ENCODE measurements at places on chromosomes 16 and 17.

GRCh38 chr16:30896261-30896888 is at the start of gene CTF1:
CTF1 (plus strand) TSS chr16:30896614; CDS start chr16:30896644, 30 bp downstream.
- peak; percentile 24 for DNase-seq

DNA sequence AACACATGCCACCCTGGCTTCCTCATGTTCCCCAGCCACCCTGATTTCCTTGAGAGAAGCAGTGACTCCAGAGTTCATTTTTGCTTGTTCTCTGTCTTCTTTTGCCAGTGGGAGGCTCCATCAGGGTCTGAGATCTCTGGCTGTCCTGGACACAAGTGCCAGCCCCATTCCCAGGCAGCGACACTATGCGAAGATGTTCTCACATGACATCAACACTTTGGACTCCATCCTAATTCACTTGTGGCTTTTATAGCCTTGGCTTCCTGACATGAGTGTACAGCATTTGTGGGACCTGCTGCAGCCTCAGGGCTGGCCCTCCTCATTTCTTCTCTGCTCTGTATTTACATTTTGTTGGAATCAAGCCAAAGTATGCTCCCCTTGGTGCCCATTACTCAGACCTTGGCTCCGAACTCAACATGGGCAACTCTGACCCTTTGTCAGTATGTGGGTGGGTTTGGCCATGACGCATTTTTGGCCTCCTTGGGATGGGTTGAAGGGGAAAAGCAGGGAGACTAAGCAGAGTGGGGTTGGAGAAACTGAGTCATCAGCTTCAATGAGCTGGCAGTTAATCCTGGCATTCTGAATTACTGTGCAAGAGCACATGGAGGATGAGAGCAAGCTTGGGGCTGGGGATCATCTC is 119.0 kb upstream of the EEF2KMT start:
- DNase-seq, result no peak

- DNase-seq, result no peak
These were observed 38.2 kb downstream of the METRNL start for GRCh38 chr17:83117583-83117982.

DNA sequence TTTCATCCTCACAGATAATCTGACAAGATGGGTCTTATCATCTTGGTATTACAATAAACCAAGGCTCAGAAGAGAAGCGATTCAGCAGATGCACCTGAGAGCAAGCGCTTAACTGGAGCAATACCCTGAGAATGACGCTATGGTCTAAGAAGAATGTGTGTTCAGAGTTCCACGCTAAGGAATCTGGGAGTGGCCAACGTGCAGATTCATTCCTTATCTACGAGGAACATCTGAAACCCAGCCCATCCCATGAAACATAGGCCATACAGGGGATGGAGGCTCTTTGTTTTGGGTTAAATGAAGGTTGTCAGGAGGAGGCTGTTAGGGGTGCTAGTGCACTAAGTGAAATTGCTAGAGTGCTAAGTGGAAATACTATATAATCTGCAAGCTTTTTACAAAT is 28.5 kb upstream of the KDM8 start:
- DNase-seq, result no peak

GRCh38 chr16:53501216-53501859 is 1.7 kb downstream of the AKTIP start:
- DNase-seq, result no peak

GRCh38 chr17:65218261-65218660 is 81.1 kb downstream of the RGS9 start:
- no peak for DNase-seq

DNA sequence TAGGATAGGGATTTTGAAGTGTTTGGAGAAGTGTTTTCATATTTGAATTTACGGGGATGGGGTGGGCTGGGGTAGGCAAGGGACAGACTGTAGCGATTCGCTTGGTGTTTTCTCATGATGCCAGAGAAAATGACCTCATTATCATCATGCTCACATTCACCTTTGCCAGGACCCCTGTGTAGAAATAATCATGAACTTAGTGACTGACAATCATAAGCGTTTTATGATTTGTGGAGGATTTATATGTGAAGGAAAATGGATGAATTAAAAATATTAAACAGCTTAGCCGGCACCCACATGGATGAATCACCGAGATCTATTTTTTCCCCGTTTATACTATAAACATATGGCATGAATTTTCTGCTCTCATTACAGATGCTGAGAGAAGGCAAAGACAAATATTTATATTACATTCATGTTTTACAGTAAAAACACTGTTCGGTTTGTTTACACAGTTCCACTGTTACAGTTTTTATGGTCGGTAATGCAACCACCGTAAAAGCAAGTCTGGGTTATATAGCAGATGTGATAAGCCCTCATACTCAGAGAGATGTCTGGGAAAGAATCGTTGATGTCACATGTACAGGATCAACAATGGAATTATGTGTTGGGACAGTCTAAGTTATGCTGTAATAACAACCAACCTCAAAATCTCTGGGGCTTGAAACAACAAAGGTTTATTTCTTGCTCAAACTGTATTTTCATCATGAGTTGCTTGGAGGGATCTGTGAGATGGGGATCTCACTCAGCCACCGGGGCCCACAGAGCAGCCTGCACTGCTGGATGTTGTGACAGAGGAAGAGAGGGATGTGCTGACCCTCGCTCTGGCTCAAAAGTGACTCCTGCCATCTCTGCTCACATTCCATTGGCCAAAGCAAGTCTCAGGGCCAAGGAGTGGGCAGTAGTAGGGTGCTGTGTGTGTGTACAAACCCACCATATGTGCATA is 85.1 kb downstream of the WWOX start:
- DNase-seq, result no peak

GRCh38 chr16:101586-101985 is 23.6 kb downstream of the MPG start:
- DNase-seq, result no peak

GRCh38 chr16:89155851-89156739 is 15.5 kb upstream of the CDH15 start:
- no peak for DNase-seq

GRCh38 chr16:28283173-28283572 is 9.2 kb upstream of the SBK1 start:
- no peak for DNase-seq

- no peak for DNase-seq
These were observed 17.3 kb upstream of the HEXD start for GRCh38 chr17:82400830-82401229.

- DNase-seq, result no peak
These were observed 69.0 kb downstream of the ANKFN1 start for GRCh38 chr17:56222255-56222654.

- DNase-seq, result peak; percentile 33
These were observed 35.1 kb upstream of the CDRT4 start for GRCh38 chr17:15502369-15503112.

DNA sequence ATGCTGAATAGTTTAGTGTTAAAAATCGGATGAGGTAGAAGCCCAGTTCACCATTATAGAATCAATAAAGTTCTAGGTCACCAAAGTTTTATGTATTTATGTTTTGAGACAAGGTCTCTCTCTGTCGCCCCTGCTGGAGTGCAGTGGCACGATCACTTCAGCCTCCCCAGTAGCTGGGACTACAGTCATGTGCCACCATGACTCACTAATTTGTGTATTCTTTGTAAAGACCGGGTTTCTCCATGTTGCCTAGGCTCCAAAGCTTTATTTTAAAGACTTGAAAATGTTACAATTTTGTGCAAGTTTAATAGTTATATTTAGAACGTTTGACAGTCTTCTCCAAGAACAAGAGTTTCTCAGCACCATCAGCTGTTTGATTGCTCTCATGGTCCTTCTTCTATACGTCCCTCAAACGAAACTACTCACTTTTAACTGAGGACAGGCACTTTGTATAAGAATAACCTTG is 32.1 kb downstream of the NDE1 start:
- no peak for DNase-seq

- DNase-seq, result no peak
These were observed 30.2 kb upstream of the MRPS23 start for GRCh38 chr17:57880086-57880456.

- DNase-seq, result peak; percentile 80
These were observed 417.2 kb upstream of the C16orf82 start for GRCh38 chr16:26649381-26650045.

- DNase-seq, result no peak
These were observed 26.7 kb downstream of the SMIM36 start for GRCh38 chr17:55484575-55484974.

DNA sequence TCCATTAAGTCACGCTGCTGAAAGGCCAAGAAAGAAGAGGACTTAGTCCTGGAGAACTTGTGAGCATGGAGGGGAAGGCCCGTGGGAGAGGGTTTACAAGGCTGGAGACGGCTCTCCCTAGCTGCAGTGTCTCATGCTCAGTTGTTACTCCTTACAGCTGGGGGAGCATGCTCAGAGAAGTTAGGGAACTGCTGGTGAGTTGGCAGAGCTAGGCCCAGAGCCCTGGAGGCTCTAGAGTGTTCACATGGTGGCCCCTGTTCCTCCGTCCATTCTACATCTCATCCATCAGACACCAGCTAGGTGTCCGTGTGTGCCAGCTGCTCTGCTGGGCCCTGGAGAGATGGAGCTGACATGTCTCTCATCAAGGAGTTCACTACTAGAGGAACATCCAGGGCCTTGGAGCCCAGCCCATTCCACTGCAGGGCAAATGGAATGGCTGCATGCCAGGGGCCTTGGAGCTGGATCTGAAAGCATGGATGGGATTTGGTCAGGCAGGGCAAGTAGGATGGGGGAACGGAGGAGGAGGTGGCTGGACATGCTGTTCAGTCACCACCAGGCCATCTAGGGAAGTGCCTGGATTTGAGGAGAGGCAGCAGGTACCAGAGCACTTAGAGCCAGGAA is 6.3 kb downstream of the XYLT2 start:
- DNase-seq, result no peak

- DNase-seq, result no peak
These were observed 27.4 kb downstream of the KIAA0513 start for GRCh38 chr16:85054948-85055492.

- no peak for DNase-seq
These were observed 42.0 kb downstream of the CDK5R1 start for GRCh38 chr17:32528825-32529224.

GRCh38 chr17:17535957-17536356 is 39.8 kb upstream of the RASD1 start:
- DNase-seq, result no peak

GRCh38 chr17:73414171-73414955 is 102.6 kb upstream of the CDC42EP4 start:
- DNase-seq, result no peak

GRCh38 chr17:61806081-61806828 is 57.1 kb downstream of the BRIP1 start:
- DNase-seq, result peak; percentile 57

DNA sequence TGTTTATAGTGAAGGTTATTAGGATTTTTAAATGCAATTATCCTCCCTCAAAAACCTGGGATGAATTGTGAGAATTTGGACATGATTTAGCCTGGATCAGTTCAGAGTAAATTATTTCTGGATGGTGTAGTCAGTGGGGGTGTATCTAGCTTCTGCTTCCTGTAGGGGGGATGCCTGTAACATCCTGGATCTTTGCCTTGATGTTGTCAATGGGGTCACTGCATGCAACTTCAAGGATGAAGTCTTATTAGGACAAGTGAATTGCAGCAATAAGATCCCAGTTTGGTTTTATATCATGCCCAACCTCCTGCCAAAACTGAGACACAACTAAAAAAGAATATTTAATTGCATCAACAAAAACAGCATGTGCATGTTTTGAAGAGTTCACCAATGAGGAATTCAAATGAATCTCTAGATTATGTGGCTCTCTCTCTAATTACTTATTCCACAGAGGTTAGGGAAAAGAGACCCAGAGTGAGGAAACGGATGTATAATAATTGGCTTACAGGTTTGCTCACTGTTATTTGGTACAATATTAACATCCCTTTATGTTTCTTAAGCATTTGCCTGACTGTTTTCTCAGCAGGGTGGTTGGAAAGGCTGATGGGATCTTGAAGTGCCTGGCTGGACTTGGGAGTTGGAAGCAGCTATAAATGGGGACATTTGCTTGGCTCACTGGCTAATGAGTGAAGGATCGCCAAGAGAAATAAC is 159.8 kb downstream of the HS3ST3B1 start:
- no peak for DNase-seq

DNA sequence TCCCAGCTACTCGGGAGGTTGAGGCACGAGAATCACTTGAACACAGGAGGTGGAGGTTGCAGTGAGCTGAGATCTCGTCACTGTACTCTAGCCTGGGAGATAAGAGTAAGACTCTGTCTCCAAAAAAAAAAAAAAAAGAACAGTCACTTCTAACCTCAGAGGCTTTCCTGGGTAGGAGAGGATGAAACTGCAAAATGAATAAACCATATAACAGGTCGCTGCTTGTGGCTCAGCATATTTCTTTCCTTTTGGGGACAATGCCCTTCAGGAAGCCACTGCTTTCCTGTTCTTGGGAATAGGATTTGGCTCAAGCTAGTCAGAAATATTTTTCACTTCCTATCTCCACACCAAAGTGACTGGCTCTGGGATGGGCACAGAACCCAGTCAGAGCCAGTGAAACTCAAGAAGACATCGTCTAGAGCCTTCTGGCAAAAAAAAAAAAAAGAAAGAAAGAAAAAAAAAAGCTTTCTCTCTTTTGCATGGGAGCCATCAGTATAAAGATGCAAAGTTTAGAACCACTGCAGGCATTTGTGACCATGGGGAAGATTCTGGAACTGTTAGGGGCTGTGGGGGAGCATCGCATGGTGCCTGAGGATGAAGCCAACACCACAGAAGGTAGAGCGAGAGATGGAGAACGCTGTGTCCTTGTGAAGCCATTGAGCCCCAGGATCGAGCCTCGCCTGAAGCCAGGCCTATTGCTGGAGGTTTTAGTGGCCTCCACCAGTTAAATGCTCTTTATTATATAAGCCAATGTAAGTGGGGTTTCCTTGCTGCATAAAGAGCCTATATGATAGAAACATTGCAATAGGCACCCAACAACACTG is 71.8 kb upstream of the MRTFB start:
- DNase-seq, result no peak

GRCh38 chr17:44924107-44924544 is 8.8 kb upstream of the GFAP start:
- DNase-seq, result no peak

DNA sequence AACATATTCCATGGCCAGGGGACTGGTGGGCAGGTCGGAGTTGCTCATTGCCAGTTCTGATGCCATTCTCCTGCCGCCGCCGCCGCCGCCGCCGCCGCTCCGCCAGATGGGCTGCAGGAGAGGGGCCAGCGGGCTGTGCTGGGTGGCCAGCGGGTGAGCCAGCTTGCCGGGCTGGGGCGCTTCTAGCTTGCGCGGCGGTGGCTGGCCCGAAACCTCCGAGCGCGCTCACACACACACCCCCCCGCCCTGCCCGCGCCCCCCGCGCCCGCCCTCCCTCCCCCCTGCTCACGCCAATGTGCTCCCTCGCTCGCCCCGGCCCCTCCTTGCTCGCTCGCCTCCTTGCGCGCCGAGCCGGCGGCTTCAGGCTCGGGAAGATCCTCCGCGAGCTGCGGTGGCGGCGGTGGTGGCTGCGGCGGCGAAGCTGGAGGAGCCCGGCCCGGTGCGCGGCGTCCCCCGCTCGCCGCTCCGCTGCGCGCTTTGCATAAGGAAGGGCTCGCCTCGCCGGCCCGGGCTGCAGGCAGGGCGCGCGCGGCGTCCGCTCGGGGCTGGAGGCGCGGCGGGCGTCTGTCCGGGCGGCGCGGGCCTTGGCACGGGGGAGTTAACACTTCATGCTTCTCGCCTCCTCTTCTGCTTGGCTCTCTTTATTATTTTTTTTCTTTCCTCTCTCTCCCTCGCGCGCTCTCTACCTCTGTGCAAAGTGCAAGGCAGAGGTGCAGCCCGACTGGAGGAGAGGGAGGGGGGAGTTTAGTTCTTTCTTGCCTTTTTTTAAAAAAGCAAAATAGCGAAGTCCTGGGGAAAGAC is 500 bp downstream of the MAF start:
- DNase-seq, result peak; percentile 54

- peak; percentile 91 for DNase-seq
These were observed 7.5 kb downstream of the EIF1 start for GRCh38 chr17:41695954-41696757.

Data from NCI-H1436 (cell line).